Left lung (tissue), 14 donors: ENCODE measurements at places on chromosomes 16 and 17. TPM values are rescaled to one million over a fixed set of nuclear protein-coding genes. Genes with fewer than 3 reads are reported as not detected.
A peak's percentile ranks its signal among the peaks of the same experiment; 100 is the strongest.

Gene KRTAP4-3
- total RNA-seq = not detected

Gene CSH1
- total RNA-seq = not detected

Gene ZG16B
- total RNA-seq = 0.61 TPM

Gene SPNS2
- 36.7 TPM for total RNA-seq

Gene GRAP
- total RNA-seq = 10.6 TPM

Gene ELP5
- 26.5 TPM for total RNA-seq

Gene CCDC200
- not detected for total RNA-seq

Gene TLCD3B
- not detected for total RNA-seq

Gene TMIGD1
- not detected for total RNA-seq

Gene SLC25A10
- 11.1 TPM for total RNA-seq

Gene FXR2
- total RNA-seq = 34.6 TPM

Gene DNASE1L2
- total RNA-seq = 1.5 TPM

DNA sequence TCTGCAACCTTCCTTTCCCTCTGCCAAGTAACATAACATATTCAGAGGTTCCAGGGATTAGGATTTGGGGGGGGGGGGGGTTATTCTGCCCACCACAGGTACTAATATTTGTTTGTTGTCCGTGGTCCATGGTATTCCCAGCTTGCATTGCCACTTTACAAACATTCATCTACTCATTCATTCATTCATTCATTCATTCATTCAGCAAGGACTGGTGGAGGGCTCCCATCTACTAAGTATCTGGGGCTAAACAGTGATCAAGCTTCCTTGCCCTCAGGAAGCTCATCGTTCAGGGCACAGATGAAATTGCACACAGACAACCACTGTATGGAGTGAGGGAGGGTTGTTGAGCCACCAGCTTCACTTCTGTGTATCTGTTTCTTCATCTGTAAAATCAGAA lies 45.8 kb upstream of the NDRG4 start:
- no peak overlapping the region for H3K4me3 ChIP-seq
- H3K27ac ChIP-seq = no peak overlapping the region
- no peaks in the 10 kb centered on the region for H3K4me1 ChIP-seq
- H3K36me3 ChIP-seq = no peaks in the 10 kb centered on the region
- no peak for DNase-seq

- H3K27me3 ChIP-seq = no peaks in the 10 kb centered on the region
- H3K36me3 ChIP-seq = no peaks in the 10 kb centered on the region
- peak; percentile 82 for DNase-seq
- peaks cover 17% of the 10 kb centered on the region for H3K4me1 ChIP-seq
- peak overlapping the region; percentile 45 for H3K27ac ChIP-seq
Observed at GRCh38 chr17:75908201-75908600, 3.5 kb upstream of the MRPL38 start.

DNA sequence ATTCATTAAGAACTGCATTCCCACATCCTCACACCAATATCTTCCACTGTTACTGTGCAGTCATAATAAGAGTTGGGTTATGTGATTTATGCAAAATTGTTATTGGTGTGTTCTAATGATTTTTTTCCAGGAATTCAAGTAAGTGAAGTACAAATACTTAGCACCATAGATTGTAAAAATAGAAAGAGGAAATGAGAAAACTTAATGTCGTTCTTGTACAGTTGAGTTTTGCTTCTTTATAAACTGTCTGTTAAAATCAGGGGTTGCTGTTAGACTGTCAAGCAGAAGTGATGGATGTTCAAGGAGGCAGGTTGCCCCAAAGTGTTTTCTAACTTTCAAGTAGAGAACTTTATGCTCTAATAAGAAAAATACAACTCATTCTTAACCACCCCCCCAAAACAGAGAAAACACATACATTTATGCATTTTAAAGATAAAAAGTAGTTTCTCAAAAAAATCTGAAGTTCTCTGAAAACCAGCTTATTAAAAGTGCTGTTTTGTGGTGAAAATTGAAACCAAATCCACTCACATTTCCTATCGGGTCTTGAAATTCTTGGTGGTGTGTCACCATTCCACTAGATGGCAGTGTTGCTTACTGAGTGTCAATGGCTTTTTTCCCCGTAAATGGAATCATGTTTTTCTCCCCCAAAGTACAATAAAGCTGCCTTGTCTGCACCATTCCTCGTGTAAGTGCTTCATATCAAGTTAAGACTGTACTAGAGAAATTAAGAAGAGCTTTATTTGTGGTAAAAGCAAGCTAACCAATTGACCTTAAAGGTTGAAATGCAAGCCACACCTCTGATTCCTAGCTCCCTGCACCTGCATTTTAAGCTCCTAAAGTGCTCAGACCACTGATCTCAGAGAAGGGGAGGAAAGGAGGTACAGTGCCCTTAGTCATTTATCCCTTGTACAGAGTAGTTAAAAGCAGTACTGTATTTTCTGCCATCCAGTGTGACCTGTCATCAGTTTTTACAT lies 4.7 kb upstream of the IGSF6 start:
- H3K36me3 ChIP-seq = peaks cover 5% of the 10 kb centered on the region
- H3K27me3 ChIP-seq = no peaks in the 10 kb centered on the region
- no peaks in the 10 kb centered on the region for H3K4me1 ChIP-seq

- DNase-seq = no peak
- H3K27ac ChIP-seq = no peak overlapping the region
- no peak overlapping the region for H3K4me3 ChIP-seq
- H3K4me1 ChIP-seq = peaks cover 13% of the 10 kb centered on the region
- no peaks in the 10 kb centered on the region for H3K36me3 ChIP-seq
Observed at GRCh38 chr17:64300699-64300965, 37.6 kb upstream of the TEX2 start.

GRCh38 chr17:15441315-15441714 lies 26.1 kb downstream of the CDRT4 start:
- H3K4me3 ChIP-seq = no peak overlapping the region
- no peak for DNase-seq
- no peaks in the 10 kb centered on the region for H3K4me1 ChIP-seq
- H3K36me3 ChIP-seq = no peaks in the 10 kb centered on the region
- no peaks in the 10 kb centered on the region for H3K27me3 ChIP-seq

- H3K27me3 ChIP-seq = peaks cover 6% of the 10 kb centered on the region
- no peak for DNase-seq
- H3K36me3 ChIP-seq = no peaks in the 10 kb centered on the region
- no peak overlapping the region for H3K27ac ChIP-seq
Observed at GRCh38 chr17:48299760-48300159, 130.3 kb downstream of the SKAP1 start.

- no peaks in the 10 kb centered on the region for H3K36me3 ChIP-seq
- DNase-seq = no peak
- no peak overlapping the region for H3K4me3 ChIP-seq
- H3K27ac ChIP-seq = no peak overlapping the region
- H3K27me3 ChIP-seq = no peaks in the 10 kb centered on the region
Observed at GRCh38 chr17:9520649-9521048, 55.0 kb downstream of the STX8 start.

- no peaks in the 10 kb centered on the region for H3K4me1 ChIP-seq
- no peak overlapping the region for H3K27ac ChIP-seq
- no peak for DNase-seq
- H3K4me3 ChIP-seq = no peak overlapping the region
Observed at GRCh38 chr16:73852561-73852960, 444.1 kb upstream of the PSMD7 start.

DNA sequence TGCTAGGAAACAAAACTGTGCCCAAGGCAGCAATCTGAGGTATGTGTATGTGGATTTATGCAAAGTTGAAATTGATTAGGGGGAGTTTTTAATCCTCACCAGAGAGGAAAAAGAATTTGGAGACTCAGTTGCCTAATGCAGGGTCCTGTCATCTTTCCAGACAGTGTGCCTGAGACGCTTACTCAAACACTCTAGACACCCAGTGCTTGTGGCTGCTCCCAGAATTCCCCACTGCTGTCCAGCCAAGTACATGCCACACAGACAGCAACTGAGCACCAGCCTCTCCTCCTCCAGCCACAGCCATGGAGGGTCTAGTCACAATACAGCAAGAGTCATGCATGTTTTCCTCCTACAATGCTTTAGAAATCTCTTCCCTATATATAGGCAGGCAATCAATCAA lies 118.1 kb downstream of the HIC1 start:
- peak overlapping the region; percentile 78 for H3K27ac ChIP-seq
- H3K4me3 ChIP-seq = no peak overlapping the region
- H3K36me3 ChIP-seq = peaks cover 15% of the 10 kb centered on the region
- no peaks in the 10 kb centered on the region for H3K27me3 ChIP-seq

DNA sequence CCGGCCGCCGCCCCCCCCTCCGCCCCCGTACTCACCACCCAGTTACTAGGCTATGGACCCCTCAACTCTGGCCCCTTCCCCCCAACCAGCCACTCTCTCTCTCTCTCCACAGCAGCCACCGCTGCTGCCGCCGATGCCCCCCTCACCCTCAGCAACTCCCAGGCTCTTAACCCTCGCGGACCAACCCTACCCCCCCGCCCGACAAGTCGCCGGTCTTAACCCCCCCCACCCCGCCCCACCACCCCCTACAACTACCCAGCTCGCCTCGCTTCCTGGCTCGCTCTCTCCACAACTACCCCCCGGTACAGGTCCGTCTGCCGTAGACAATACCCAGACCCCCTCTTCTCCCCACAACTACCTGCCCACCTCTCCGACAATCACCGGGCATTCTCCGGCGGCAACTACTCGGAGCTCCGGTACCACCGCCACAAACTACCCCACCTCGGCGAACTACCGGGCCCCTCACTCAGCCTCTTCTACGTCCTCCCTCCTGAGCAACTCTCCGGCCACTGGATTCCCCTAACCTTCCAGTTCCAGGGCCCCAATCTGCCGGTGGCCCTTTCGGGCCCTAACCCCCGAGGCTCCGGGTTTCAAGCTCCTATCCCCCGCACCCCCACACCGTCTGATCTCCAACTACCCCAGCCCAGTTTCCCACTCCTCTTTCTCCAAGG lies 702 bp downstream of the PHF23 start:
- peaks cover 61% of the 10 kb centered on the region for H3K4me1 ChIP-seq
- H3K27me3 ChIP-seq = no peaks in the 10 kb centered on the region
- H3K27ac ChIP-seq = peak overlapping the region; percentile 96
- peak; percentile 73 for DNase-seq

- peaks cover 21% of the 10 kb centered on the region for H3K4me1 ChIP-seq
- no peak overlapping the region for H3K4me3 ChIP-seq
- no peaks in the 10 kb centered on the region for H3K36me3 ChIP-seq
- DNase-seq = no peak
- no peak overlapping the region for H3K27ac ChIP-seq
- peaks cover 63% of the 10 kb centered on the region for H3K27me3 ChIP-seq
Observed at GRCh38 chr16:162271-162991, 3.3 kb upstream of the HBM start.

GRCh38 chr16:31471875-31472708 lies at the start of gene TGFB1I1:
TGFB1I1 (plus strand) TSS chr16:31472152; CDS start chr16:31472189, 37 bp downstream.
- H3K27ac ChIP-seq = peak within 1 kb of the TSS; percentile 93
- H3K4me1 ChIP-seq = peaks cover 16% of the 10 kb centered on the region
- peaks cover 37% of the 10 kb centered on the region for H3K36me3 ChIP-seq
- peaks cover 19% of the 10 kb centered on the region for H3K27me3 ChIP-seq
- DNase-seq = peak; percentile 84

GRCh38 chr16:48126801-48127644 lies 28.8 kb downstream of the ABCC12 start:
- DNase-seq = peak; percentile 77
- no peaks in the 10 kb centered on the region for H3K27me3 ChIP-seq
- no peaks in the 10 kb centered on the region for H3K4me1 ChIP-seq
- no peak overlapping the region for H3K4me3 ChIP-seq

DNA sequence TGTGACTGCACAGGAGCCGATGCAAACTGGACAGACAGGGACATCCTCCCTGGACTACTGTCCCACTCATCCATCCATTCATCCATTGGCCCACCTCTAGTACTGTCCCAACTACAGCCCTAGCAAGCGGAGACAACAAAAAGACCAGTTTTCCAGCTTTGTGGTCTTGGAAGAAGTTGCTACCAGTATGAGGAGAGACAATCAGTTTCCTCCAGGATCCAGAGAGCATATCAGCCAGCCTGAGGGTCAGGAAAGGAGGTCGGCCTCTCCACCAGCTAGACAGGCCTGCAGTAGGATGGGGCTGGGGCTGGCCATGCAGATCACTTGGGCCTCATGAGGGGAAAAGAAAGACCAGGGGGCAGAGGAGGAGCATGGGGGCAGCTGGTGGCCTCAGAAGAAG lies 16.8 kb downstream of the KRT33A start:
- no peak overlapping the region for H3K27ac ChIP-seq
- DNase-seq = no peak
- H3K36me3 ChIP-seq = no peaks in the 10 kb centered on the region
- H3K27me3 ChIP-seq = no peaks in the 10 kb centered on the region

- peak; percentile 69 for DNase-seq
- H3K4me3 ChIP-seq = peak overlapping the region; percentile 77
- no peaks in the 10 kb centered on the region for H3K4me1 ChIP-seq
- peak overlapping the region; percentile 77 for H3K27ac ChIP-seq
Observed at GRCh38 chr17:48100591-48101011, 677 bp downstream of the CBX1 start.

- H3K4me1 ChIP-seq = no peaks in the 10 kb centered on the region
- no peak overlapping the region for H3K4me3 ChIP-seq
- peak; percentile 13 for DNase-seq
Observed at GRCh38 chr16:61002479-61003204, 1033.6 kb downstream of the CDH8 start.

- H3K27ac ChIP-seq = no peak overlapping the region
- H3K36me3 ChIP-seq = no peaks in the 10 kb centered on the region
- no peak overlapping the region for H3K4me3 ChIP-seq
- H3K4me1 ChIP-seq = no peaks in the 10 kb centered on the region
- no peaks in the 10 kb centered on the region for H3K27me3 ChIP-seq
Observed at GRCh38 chr17:72562615-72563188, 441.9 kb downstream of the SOX9 start.

GRCh38 chr17:45355087-45355486 lies 38.3 kb upstream of the MAP3K14 start:
- H3K4me3 ChIP-seq = no peak overlapping the region
- H3K36me3 ChIP-seq = no peaks in the 10 kb centered on the region
- no peaks in the 10 kb centered on the region for H3K4me1 ChIP-seq
- H3K27me3 ChIP-seq = no peaks in the 10 kb centered on the region

- no peaks in the 10 kb centered on the region for H3K27me3 ChIP-seq
- no peak overlapping the region for H3K27ac ChIP-seq
- no peak for DNase-seq
- no peaks in the 10 kb centered on the region for H3K4me1 ChIP-seq
- H3K4me3 ChIP-seq = no peak overlapping the region
Observed at GRCh38 chr17:2947588-2947950, 115.8 kb downstream of the OR1D5 start.
